ENCODE measurements at places on chromosomes 11 and 22. TPM values are rescaled to one million over a fixed set of nuclear protein-coding genes. Genes with fewer than 3 reads are reported as not detected.
A peak's percentile ranks its signal among the peaks of the same experiment; 100 is the strongest.

GRCh38 chr11:88536616-88537265 is 199.2 kb upstream of the CTSC start:
- H3K36me3 ChIP-seq = no peaks in the 10 kb centered on the region
- H3K27ac ChIP-seq = no peak overlapping the region
- no peaks in the 10 kb centered on the region for H3K27me3 ChIP-seq
- no peaks in the 10 kb centered on the region for H3K4me1 ChIP-seq
- H3K4me3 ChIP-seq = no peak overlapping the region
- DNase-seq = no peak

DNA sequence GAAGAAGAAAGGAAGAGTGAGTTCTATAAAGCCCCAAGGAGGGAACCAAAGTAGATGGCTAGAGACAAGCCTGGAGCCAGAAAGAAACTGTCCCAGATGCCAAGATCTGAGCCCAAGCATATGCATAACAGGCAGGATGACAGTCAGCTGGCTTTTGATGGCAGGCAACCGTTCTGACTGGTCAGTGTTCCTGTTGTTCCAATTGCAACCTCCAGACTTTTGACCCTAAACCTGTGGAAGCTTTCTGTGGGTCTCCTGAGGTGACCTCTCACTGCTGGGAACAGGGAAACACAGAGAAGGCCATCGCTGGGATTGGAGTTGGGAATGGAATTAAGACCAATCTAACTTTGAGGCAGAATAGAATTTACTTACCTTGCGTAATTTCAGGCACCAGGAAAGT is 21.6 kb upstream of the NNMT start:
- H3K27ac ChIP-seq = no peak overlapping the region
- no peak overlapping the region for H3K4me3 ChIP-seq
- no peaks in the 10 kb centered on the region for H3K36me3 ChIP-seq
- H3K27me3 ChIP-seq = peaks cover 30% of the 10 kb centered on the region
- no peak for DNase-seq
- H3K4me1 ChIP-seq = no peaks in the 10 kb centered on the region

GRCh38 chr11:125179895-125180294 is 15.3 kb downstream of the PKNOX2 start:
- H3K4me1 ChIP-seq = no peaks in the 10 kb centered on the region
- H3K36me3 ChIP-seq = no peaks in the 10 kb centered on the region
- no peak overlapping the region for H3K27ac ChIP-seq
- no peak overlapping the region for H3K4me3 ChIP-seq

TEAD1 gene
- total RNA-seq = 102 TPM

- peak overlapping the region; percentile 23 for H3K27ac ChIP-seq
- DNase-seq = no peak
- no peaks in the 10 kb centered on the region for H3K27me3 ChIP-seq
- H3K4me3 ChIP-seq = peak overlapping the region; percentile 59
- peaks cover 22% of the 10 kb centered on the region for H3K4me1 ChIP-seq
Measured at GRCh38 chr22:43014316-43014868, 557 bp downstream of the PACSIN2 start.
